Lung (tissue), 17 donors: ENCODE measurements at places on chromosomes 2 and 18. TPM values are rescaled to one million over a fixed set of nuclear protein-coding genes. Genes with fewer than 3 reads are reported as not detected.

ERICH2 gene
- 5.6 TPM for total RNA-seq

SMYD1 gene
- not detected for total RNA-seq

CFAP53 gene
- 7.1 TPM for total RNA-seq

FOXI3 gene
- total RNA-seq = not detected

TXNL1 gene
- total RNA-seq = 57.7 TPM

C2orf66 gene
- total RNA-seq = not detected

COLEC11 gene
- 2.0 TPM for total RNA-seq
